ENCODE measurements at places on chromosomes 7 and 10.

DNA sequence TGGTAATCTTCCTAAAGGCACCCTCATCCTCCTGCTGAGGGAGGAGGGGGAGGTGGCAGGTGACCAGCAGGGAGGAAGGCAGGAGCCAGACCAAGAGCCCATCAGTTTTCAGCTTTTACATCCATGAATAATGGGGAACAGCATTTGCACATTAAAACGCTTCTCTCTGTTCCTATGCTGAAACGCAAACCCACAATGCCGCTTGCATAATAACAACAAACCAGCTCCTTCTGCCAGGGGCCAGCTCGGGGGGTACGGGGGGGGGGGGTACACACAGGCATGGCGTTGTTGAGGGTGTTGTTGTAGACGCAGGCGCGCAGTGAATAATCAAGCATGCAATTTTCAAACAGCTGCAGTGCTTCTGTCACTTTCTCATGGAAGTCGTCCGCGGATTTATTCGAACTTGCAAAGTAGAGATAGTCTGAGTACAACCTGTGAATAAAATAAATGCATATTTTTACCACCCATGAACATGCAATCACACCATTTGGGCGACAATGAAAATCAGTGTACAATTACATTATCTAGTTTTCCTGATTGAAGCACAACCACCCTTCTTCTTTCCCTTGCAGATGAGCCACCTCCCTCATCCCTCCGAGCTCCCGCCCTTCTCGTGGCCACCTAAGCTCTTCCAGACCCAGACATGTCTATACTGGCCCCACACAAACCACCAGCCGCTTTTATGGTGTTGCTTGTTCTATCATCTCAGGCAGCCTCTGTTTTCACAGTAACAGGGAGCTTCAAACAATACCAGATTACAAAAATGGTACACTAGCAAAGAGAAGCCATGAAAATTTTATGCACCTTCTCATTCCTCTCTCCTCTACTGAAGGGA is 72.2 kb downstream of the CHST15 start:
- no peak for DNase-seq

DNA sequence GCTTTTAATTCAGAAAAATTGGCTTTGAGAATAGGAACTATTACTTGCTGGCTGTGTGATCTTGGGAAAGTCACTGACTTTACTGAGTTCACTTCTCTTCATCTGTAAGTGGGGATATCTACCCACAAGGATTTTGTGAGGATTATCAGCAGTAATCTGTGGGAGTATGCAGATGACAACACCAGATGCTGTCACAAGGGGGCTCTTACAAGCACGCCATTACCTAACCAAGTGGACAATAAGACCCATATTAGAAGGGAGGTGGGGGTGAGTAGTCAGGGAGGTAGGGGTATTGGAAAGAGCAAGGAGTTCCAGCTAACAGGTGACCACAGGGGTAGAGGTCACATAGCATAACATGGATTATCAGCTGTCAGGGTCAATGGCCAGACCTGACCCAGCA is 569.4 kb downstream of the SUGCT start:
- DNase-seq: no peak

GRCh38 chr10:96371356-96371755 is 12.6 kb upstream of the OPALIN start:
- no peak for DNase-seq

DNA sequence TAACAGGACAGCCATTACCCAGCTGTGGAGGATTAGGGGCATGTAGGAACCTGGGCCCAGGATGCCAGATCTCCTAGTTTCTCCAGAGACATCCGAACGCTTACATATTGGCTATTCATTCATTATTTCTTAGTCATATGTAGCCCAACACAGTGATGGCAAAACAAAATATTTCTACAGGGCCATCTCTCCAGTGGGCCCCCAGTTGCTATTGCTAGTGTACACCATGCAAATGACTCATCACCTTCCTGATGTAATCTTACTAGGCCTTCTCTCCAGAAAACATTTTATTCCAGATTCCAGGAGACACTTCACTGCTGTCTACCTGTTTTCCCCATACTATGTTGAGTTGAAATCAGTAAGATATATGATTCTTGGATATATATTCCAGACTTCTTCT is 201.7 kb downstream of the PLXDC2 start:
- no peak for DNase-seq

- no peak for DNase-seq
Observed at GRCh38 chr10:86136934-86137333, 229.7 kb downstream of the GRID1 start.

DNA sequence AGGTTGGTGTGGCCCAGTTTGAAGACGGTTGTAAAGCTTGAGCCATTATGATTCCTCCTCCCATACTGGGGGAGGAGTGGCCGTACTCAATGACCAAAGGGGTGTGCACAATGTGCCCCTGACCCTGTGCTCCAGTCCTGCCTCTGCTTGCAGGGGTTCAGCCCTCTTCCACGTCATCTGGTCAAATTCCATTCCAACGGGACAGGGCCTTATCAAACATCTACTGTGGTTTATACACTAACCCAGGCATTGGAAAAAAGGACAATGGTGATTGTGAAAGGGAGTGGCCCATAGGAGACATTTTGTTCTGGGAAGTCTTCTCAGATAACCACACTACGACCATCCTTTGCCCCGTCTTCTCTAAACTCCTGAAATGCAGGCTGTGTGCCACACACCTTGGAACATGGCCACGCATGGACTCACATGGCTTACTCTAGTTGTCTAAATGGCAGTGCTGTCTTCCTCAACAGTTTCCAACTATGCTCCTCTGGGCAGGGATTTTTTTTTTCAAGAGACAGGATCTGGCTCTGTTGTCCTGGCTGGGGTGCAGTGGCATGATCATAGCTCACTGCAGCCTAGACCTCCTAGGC is 103.0 kb downstream of the JCAD start:
- DNase-seq: no peak

- DNase-seq: no peak
Observed at GRCh38 chr10:25245165-25245564, 70.4 kb downstream of the GPR158 start.

GRCh38 chr10:10872035-10872673 is 145.5 kb upstream of the CELF2 start:
- DNase-seq: no peak

GRCh38 chr7:68730964-68731363 is 867.3 kb upstream of the AUTS2 start:
- DNase-seq: no peak

DNA sequence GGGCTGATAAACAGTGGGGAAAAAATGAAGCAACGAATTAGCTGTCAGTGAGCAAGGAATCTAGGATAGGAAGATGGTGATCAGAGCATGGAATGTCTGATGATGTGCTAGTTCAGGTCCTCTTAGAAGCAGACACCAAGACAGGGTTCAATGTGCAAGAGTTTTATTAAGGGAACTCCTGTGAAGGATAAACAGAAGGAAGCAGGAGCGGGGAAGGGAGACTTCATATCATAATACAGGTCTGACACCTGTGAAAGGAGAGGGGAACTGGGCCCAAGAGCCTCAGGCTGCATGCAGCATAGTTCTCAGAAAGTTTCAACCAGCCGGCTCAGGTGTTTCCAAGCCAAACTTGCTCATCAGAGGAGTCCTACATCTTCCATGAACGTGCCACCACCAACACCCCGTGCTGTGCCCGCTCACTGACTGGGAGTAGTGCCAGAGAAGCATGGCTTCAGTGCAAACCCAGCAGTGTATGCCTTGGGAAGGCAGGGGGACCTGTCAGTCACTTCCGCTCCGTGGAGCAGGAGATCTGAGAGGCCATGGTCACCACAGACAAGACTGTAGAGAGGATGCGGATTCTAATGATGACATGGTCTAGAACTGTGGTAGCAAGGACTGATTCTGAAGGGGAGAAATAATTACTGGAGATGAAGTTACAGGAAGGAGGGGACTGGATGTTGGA is 45.8 kb downstream of the ZNF800 start:
- no peak for DNase-seq

- no peak for DNase-seq
Observed at GRCh38 chr7:136692221-136692620, 176.2 kb upstream of the CHRM2 start.

Data from T-cell (primary cell).